ENCODE measurements at places on chromosomes 7 and 10. TPM values are rescaled to one million over a fixed set of nuclear protein-coding genes. Genes with fewer than 3 reads are reported as not detected.

Gene SLC13A1
- polyA plus RNA-seq, result not detected

Gene AUTS2
- 7.9 TPM for polyA plus RNA-seq

Gene GFRA1
- 13.9 TPM for polyA plus RNA-seq

Gene GTF2IRD1
- polyA plus RNA-seq, result 4.0 TPM

Gene TMEM270
- polyA plus RNA-seq, result 0.08 TPM

Gene TRPV5
- polyA plus RNA-seq, result not detected

Gene TFEC
- polyA plus RNA-seq, result 0.52 TPM

Gene PIK3AP1
- polyA plus RNA-seq, result 9.4 TPM

Gene ZNF736
- 2.0 TPM for polyA plus RNA-seq

Gene PIP
- not detected for polyA plus RNA-seq

Gene AP4M1
- 12.2 TPM for polyA plus RNA-seq

Gene TMEM209
- 7.6 TPM for polyA plus RNA-seq

Gene SCART1
- 1.3 TPM for polyA plus RNA-seq

Gene TMEM176A
- polyA plus RNA-seq, result 5.8 TPM

Gene ASB4
- 0.22 TPM for polyA plus RNA-seq

Gene SFXN2
- 11.5 TPM for polyA plus RNA-seq

Gene AKR1C4
- polyA plus RNA-seq, result not detected

Gene NRG3
- polyA plus RNA-seq, result 0.07 TPM

Gene SEC24C
- polyA plus RNA-seq, result 34.1 TPM

Gene GPR158
- under 0.01 TPM for polyA plus RNA-seq

Gene FIS1
- 416 TPM for polyA plus RNA-seq

Gene NCF1
- polyA plus RNA-seq, result 11.7 TPM

Gene PDE1C
- polyA plus RNA-seq, result 3.1 TPM

Gene GNGT1
- not detected for polyA plus RNA-seq

Gene MYH16
- not detected for polyA plus RNA-seq

Gene ZNF862
- 9.8 TPM for polyA plus RNA-seq

Gene SLC39A12
- polyA plus RNA-seq, result 0.15 TPM

Gene RTKN2
- polyA plus RNA-seq, result not detected

Gene APBB1IP
- 4.2 TPM for polyA plus RNA-seq

Gene PEX1
- 9.5 TPM for polyA plus RNA-seq

Gene NEUROG3
- polyA plus RNA-seq, result not detected

Gene PSD
- polyA plus RNA-seq, result 0.83 TPM

Gene PRKG1
- 13.2 TPM for polyA plus RNA-seq

Gene SHLD2
- polyA plus RNA-seq, result 21.7 TPM

Gene DRGX
- not detected for polyA plus RNA-seq

Gene CDC14C
- not detected for polyA plus RNA-seq

Gene MYL10
- not detected for polyA plus RNA-seq

Gene NRAP
- polyA plus RNA-seq, result 0.22 TPM

Gene PRLHR
- 0.01 TPM for polyA plus RNA-seq

Gene CTAGE8
- polyA plus RNA-seq, result not detected

Gene OR13A1
- not detected for polyA plus RNA-seq

Gene HECW1
- 0.22 TPM for polyA plus RNA-seq

Gene DEPP1
- polyA plus RNA-seq, result 268 TPM

Measured in adipose tissue (tissue), 3 donors.